ENCODE measurements at places on chromosomes 3 and 15. TPM values are rescaled to one million over a fixed set of nuclear protein-coding genes. Genes with fewer than 3 reads are reported as not detected.
A peak's percentile ranks its signal among the peaks of the same experiment; 100 is the strongest.

SEMA4B gene
- 51.1 TPM for total RNA-seq

C15orf61 gene
- total RNA-seq: 5.6 TPM

DNA sequence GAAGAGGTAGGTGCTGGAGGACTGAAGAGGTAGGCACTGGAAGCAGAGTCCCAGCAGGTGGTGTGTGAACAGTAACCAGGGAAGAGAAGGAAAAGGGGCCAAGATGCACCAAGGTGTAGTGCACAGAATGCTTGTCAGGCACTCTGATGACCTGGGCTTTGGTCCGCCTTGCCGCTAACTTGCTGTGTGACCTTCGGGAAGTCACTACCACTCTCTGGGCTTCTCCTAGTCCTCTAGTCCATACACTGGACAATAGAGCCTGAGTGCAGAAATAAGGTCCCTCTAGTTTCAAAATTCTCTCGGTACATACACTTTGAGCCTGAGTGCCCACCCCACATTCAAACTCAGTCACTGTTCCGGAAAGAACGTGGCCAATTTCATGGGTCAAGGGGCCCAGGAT is 24.1 kb downstream of the ANP32A start:
- no peaks in the 10 kb centered on the region for H3K36me3 ChIP-seq
- DNase-seq: no peak
- H3K27me3 ChIP-seq: no peaks in the 10 kb centered on the region
- no peak overlapping the region for H3K27ac ChIP-seq
- peaks cover 16% of the 10 kb centered on the region for H3K4me1 ChIP-seq

DNA sequence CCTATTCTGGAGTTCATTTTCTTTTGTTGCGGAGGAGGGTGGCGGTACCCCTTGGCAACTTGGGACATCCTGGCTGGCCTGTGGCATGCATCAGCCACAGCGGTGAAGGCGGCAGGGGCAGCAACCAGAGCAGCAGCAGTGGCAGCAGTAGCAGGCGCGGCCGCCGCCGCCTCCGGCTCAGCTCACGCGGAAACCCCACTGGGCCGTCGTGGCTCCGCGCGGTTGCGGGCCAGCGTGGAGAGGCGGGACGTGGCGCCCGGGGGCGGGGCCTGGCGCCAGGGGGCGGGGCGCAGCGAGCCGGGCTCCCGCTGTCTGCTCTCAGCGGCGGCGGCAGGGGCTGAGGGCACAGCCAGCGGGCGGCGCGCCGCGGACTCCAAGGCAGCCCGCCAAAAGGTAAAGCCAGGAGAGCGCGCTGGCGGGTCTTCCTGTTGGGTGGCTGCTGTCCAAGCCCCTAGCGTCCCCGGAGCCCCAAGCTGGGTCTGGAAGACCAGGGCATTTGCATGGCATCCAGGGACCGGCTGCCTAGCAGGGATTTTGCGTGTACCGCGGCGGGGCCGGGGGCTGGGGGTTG is 334.4 kb upstream of the THRB start:
- no peak overlapping the region for H3K27ac ChIP-seq
- no peak for DNase-seq
- peak overlapping the region; percentile 38 for H3K4me3 ChIP-seq
- no peaks in the 10 kb centered on the region for H3K36me3 ChIP-seq
- no peaks in the 10 kb centered on the region for H3K27me3 ChIP-seq

GRCh38 chr3:112109322-112109721 is 23.1 kb downstream of the C3orf52 start:
- no peak overlapping the region for H3K27ac ChIP-seq
- H3K36me3 ChIP-seq: no peaks in the 10 kb centered on the region
- no peaks in the 10 kb centered on the region for H3K4me1 ChIP-seq
- H3K4me3 ChIP-seq: no peak overlapping the region
- no peak for DNase-seq
- no peaks in the 10 kb centered on the region for H3K27me3 ChIP-seq

GRCh38 chr15:38028869-38029268 is 94.4 kb downstream of the TMCO5A start:
- H3K4me3 ChIP-seq: no peak overlapping the region
- H3K4me1 ChIP-seq: no peaks in the 10 kb centered on the region
- DNase-seq: no peak
- no peak overlapping the region for H3K27ac ChIP-seq
- H3K27me3 ChIP-seq: no peaks in the 10 kb centered on the region

ZPLD1 gene
- 0.11 TPM for total RNA-seq

- H3K4me3 ChIP-seq: no peak overlapping the region
- H3K27ac ChIP-seq: peak overlapping the region; percentile 72
Observed at GRCh38 chr3:113243071-113243470, 31.7 kb downstream of the BOC start.

CHRNA7 gene
- 5.2 TPM for total RNA-seq

GRCh38 chr3:59480486-59480995 is 430.7 kb upstream of the CFAP20DC start:
- no peak for DNase-seq
- no peak overlapping the region for H3K27ac ChIP-seq
- H3K4me3 ChIP-seq: no peak overlapping the region
- no peaks in the 10 kb centered on the region for H3K4me1 ChIP-seq

GRCh38 chr3:100024520-100025303 is 89.6 kb downstream of the FILIP1L start:
- no peaks in the 10 kb centered on the region for H3K36me3 ChIP-seq
- H3K27ac ChIP-seq: no peak overlapping the region
- H3K4me3 ChIP-seq: no peak overlapping the region
- H3K4me1 ChIP-seq: peaks cover 9% of the 10 kb centered on the region

DNA sequence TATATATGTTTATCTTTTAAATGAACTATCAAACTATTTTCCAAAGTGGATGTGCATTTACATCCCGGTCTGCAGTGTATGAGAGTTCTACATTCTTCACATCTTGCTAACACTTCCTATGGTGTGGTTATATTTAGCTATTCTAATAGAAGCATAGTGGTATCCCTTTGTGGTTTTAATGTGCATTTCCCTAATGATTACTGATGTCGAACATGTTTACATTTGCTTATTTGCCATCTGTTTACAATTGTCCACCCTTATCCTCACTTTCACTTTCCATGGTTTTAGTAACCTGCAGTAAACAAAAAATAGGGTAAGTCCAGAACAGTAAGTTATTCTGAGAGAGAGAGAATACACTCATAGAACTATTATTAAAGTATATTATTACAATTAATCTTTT is 360.5 kb upstream of the NAALADL2 start:
- no peak for DNase-seq
- H3K4me3 ChIP-seq: no peak overlapping the region
- H3K36me3 ChIP-seq: no peaks in the 10 kb centered on the region
- H3K27me3 ChIP-seq: no peaks in the 10 kb centered on the region
- H3K4me1 ChIP-seq: peaks cover 1% of the 10 kb centered on the region

DNA sequence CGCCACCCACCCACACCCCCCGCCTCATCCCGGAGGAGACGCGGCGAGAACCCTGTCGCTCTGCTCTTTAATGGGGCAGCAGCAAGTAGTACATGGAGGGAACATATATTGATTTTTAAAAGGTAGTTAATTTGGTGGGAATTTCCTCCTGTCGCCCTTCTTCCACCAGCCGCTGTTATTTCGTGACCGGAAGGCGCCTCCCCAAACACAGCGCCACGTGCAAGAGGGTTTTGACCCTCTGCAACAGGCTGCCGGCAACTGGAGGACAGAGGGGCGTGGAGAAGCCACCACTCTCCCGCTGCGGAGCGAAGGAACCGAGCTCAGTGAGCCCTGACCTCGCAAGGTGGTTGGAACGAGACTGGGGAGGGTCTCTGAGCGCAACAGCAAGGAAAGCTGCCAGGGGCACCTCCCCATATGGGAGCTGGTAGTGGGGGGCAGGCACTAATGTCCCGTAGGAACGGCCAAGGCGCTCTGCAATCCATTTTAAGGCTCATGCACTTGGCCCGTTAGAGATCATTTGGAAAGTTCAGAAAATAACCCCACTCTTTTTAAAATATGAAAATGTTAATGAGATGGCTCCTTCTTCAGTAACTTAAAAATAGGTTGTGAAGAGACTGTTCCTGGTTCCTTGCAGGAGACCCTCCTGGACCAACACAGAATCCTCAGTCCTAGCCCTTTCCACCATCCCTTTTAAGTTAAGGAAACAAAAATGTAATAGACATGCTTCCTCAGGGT is 4.3 kb downstream of the ONECUT1 start:
- no peaks in the 10 kb centered on the region for H3K36me3 ChIP-seq
- peaks cover 9% of the 10 kb centered on the region for H3K4me1 ChIP-seq
- H3K27ac ChIP-seq: no peak overlapping the region
- no peak overlapping the region for H3K4me3 ChIP-seq
- no peak for DNase-seq

GRCh38 chr3:14424711-14425580 is 22.5 kb downstream of the SLC6A6 start:
- DNase-seq: no peak
- no peaks in the 10 kb centered on the region for H3K27me3 ChIP-seq
- no peak overlapping the region for H3K4me3 ChIP-seq
- peak overlapping the region; percentile 8 for H3K27ac ChIP-seq
- peaks cover 6% of the 10 kb centered on the region for H3K4me1 ChIP-seq
- H3K36me3 ChIP-seq: no peaks in the 10 kb centered on the region

OR4F6 gene
- not detected for total RNA-seq

DNA sequence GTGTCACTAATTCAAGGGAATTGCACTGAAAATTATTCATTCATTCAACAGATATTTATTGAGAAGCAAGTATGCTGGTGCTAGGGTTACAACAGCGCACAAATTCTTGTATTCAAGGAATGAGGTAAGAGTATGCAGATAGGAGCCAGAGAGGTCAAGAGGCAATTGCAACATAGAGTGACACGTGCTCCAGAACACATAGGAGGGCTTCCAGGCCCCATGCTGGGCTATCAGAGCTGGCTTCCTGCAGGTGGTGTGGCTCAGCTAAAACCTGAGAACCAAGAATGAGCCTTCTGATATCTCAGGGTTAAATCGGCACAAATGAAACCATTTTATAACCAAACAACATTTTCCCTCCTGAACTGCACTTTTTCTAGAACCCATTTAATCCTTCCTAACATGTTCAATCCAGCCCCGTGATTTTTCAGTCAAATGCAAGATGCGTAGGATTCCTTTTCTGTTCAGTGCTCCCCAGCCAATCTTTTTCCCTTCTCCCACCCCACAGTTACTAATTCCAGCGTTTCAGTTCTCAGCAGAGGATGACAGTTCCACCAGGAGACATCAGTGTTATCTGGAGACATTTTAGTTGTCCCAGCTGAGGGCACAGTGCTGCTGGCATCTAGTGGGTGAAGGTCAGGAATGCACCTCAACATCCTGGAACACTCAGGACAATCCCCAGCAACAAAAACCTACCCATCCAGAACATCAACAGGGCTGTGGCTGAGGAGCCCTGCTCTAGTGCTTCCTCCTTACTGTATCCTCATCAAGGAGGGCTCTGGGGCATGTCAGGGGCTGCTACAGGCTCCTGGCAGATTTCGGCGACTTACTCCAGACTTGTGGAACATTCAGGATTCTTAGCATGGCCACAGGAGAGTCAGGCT is 13.1 kb downstream of the CCR5AS start:
- no peaks in the 10 kb centered on the region for H3K36me3 ChIP-seq
- H3K27ac ChIP-seq: no peak overlapping the region
- H3K4me3 ChIP-seq: no peak overlapping the region

ITIH4 gene
- total RNA-seq: 8.4 TPM

CFAP92 gene
- total RNA-seq: 1.1 TPM

- no peak overlapping the region for H3K4me3 ChIP-seq
- H3K27me3 ChIP-seq: no peaks in the 10 kb centered on the region
- no peaks in the 10 kb centered on the region for H3K36me3 ChIP-seq
- no peak for DNase-seq
- no peaks in the 10 kb centered on the region for H3K4me1 ChIP-seq
Observed at GRCh38 chr3:67109651-67110204, 111.6 kb downstream of the KBTBD8 start.

GRCh38 chr3:185290266-185290665 is 36.4 kb upstream of the EHHADH start:
- DNase-seq: no peak
- H3K27ac ChIP-seq: no peak overlapping the region
- no peaks in the 10 kb centered on the region for H3K27me3 ChIP-seq
- no peaks in the 10 kb centered on the region for H3K36me3 ChIP-seq
- no peaks in the 10 kb centered on the region for H3K4me1 ChIP-seq
- H3K4me3 ChIP-seq: no peak overlapping the region

PLA2G4F gene
- 0.12 TPM for total RNA-seq

GRCh38 chr15:77969055-77969454 is 108.5 kb downstream of the TBC1D2B start:
- no peak for DNase-seq
- H3K27ac ChIP-seq: no peak overlapping the region

GRCh38 chr3:127209840-127210653 is 17.1 kb downstream of the PRR23E start:
- H3K27ac ChIP-seq: no peak overlapping the region
- no peak overlapping the region for H3K4me3 ChIP-seq
- no peaks in the 10 kb centered on the region for H3K27me3 ChIP-seq
- no peaks in the 10 kb centered on the region for H3K36me3 ChIP-seq
- no peaks in the 10 kb centered on the region for H3K4me1 ChIP-seq

LSAMP gene
- total RNA-seq: 8.6 TPM

CAMK2N2 gene
- not detected for total RNA-seq

DNA sequence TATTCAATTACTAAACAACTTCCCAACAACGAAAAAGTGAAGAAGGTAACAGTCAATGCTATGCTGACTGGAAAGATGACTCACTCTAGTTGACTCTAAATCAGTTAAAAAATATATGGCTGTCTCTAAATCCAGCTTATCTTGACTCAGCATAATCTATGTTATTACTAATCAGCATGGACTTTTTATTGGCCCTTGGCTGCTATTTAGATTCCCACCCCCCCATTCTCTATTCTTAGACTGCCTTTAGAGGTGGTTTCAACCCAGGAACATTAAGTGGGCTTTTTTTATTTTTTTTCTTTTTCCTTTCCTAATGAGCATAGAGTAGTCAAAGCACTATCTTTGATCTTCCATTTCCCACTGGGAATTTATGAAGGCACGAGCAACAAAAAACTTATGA is 1.9 kb downstream of the PCOLCE2 start:
- H3K36me3 ChIP-seq: no peaks in the 10 kb centered on the region
- DNase-seq: no peak
- H3K4me3 ChIP-seq: no peak overlapping the region
- no peak overlapping the region for H3K27ac ChIP-seq

SLC22A13 gene
- total RNA-seq: not detected

CPLX3 gene
- total RNA-seq: not detected

RHOV gene
- total RNA-seq: 3.4 TPM

DNA sequence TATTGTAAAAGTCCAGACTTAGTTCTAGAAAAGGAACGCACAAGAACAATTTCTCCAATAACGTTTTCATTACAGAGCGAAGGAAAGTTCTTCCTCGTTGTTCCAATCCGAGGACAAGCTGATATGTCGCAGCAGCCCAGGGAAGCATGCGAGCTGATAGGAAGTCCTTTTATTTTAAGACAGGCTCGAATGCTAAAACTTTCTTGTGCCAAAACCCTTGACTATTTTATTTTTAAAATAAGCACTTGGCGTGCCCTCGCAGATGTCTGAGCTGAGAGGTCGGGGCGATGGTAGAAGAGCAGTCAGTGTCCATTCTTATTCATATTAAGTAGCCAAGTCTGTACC is 433 bp upstream of the MITF start:
- no peaks in the 10 kb centered on the region for H3K27me3 ChIP-seq
- no peaks in the 10 kb centered on the region for H3K36me3 ChIP-seq
- DNase-seq: no peak
- H3K4me1 ChIP-seq: peaks cover 16% of the 10 kb centered on the region
- peak overlapping the region; percentile 17 for H3K27ac ChIP-seq

C3orf62 gene
- total RNA-seq: 11.1 TPM

GRCh38 chr3:58059349-58060321 is 51.4 kb downstream of the FLNB start:
- peak overlapping the region; percentile 77 for H3K27ac ChIP-seq
- no peaks in the 10 kb centered on the region for H3K36me3 ChIP-seq
- H3K4me3 ChIP-seq: no peak overlapping the region

CYP1A1 gene
- 1.6 TPM for total RNA-seq

FGD5 gene
- 38.3 TPM for total RNA-seq

TCTA gene
- 28.3 TPM for total RNA-seq
